ENCODE measurements at places on chromosomes 16 and 17. TPM values are rescaled to one million over a fixed set of nuclear protein-coding genes. Genes with fewer than 3 reads are reported as not detected.

CFAP119 gene
- 2.4 TPM for total RNA-seq

FOXF1 gene
- 15.6 TPM for total RNA-seq

CCDC200 gene
- not detected for total RNA-seq

KRTAP16-1 gene
- total RNA-seq: not detected

SNAI3 gene
- not detected for total RNA-seq

TXNDC11 gene
- 30.0 TPM for total RNA-seq

CFAP97D1 gene
- total RNA-seq: under 0.01 TPM

RHBDL1 gene
- 3.7 TPM for total RNA-seq

CARD14 gene
- total RNA-seq: 0.18 TPM

CHAD gene
- not detected for total RNA-seq

NPB gene
- total RNA-seq: 0.28 TPM

SMARCD2 gene
- 78.7 TPM for total RNA-seq

MPP3 gene
- 10.0 TPM for total RNA-seq

LDHD gene
- total RNA-seq: 0.55 TPM

C16orf86 gene
- total RNA-seq: 6.0 TPM

NQO1 gene
- total RNA-seq: 816 TPM

ALDOA gene
- 617 TPM for total RNA-seq

SPATA33 gene
- 1.3 TPM for total RNA-seq

SLC6A2 gene
- not detected for total RNA-seq

KRT15 gene
- 0.74 TPM for total RNA-seq

PDILT gene
- total RNA-seq: not detected

ANTKMT gene
- total RNA-seq: 25.4 TPM

DPEP3 gene
- total RNA-seq: not detected

HS3ST4 gene
- not detected for total RNA-seq

CPHXL2 gene
- total RNA-seq: not detected

ITGB3 gene
- total RNA-seq: 15.6 TPM

AANAT gene
- not detected for total RNA-seq

SLC16A13 gene
- total RNA-seq: 0.92 TPM

G6PC1 gene
- total RNA-seq: not detected

FBXW10 gene
- 0.09 TPM for total RNA-seq

ANKFN1 gene
- total RNA-seq: 0.14 TPM

MT1E gene
- 91.7 TPM for total RNA-seq

RASD1 gene
- 2.6 TPM for total RNA-seq

CMTM2 gene
- total RNA-seq: not detected

SPATA32 gene
- total RNA-seq: 0.09 TPM

HIGD1B gene
- total RNA-seq: not detected

SP6 gene
- under 0.01 TPM for total RNA-seq

All from smooth muscle cell of bladder (primary cell).